ENCODE measurements at places on chromosomes 6 and 20. TPM values are rescaled to one million over a fixed set of nuclear protein-coding genes. Genes with fewer than 3 reads are reported as not detected.

The SMLR1 gene
- not detected for total RNA-seq

The GRM1 gene
- under 0.01 TPM for total RNA-seq

The MPC1 gene
- 11.8 TPM for total RNA-seq

The ADGRF5 gene
- 15.9 TPM for total RNA-seq

The TAF8 gene
- 10.5 TPM for total RNA-seq

The TOMM6 gene
- total RNA-seq, result 38.3 TPM

The HLA-DRA gene
- 0.45 TPM for total RNA-seq

The WFDC13 gene
- not detected for total RNA-seq

The APOBEC2 gene
- 0.16 TPM for total RNA-seq

The CRYBG1 gene
- total RNA-seq, result 19.3 TPM

The SAPCD1 gene
- 0.90 TPM for total RNA-seq

The TMEM217 gene
- total RNA-seq, result 0.09 TPM

The OGFRL1 gene
- 21.6 TPM for total RNA-seq

The NTSR1 gene
- total RNA-seq, result 8.0 TPM

The C6orf58 gene
- total RNA-seq, result not detected

The HDGFL1 gene
- not detected for total RNA-seq

The ARID1B gene
- total RNA-seq, result 47.7 TPM

The MYH7B gene
- total RNA-seq, result not detected

The SYCP2L gene
- not detected for total RNA-seq

The ME1 gene
- total RNA-seq, result 17.0 TPM

The KIAA1755 gene
- total RNA-seq, result 4.9 TPM

The OXT gene
- total RNA-seq, result not detected

The MLIP gene
- not detected for total RNA-seq

The CENPW gene
- total RNA-seq, result 13.7 TPM

The NKAIN4 gene
- total RNA-seq, result not detected

The CLDN20 gene
- not detected for total RNA-seq

The CNR1 gene
- not detected for total RNA-seq

The LPIN3 gene
- total RNA-seq, result 3.4 TPM

The SYNCRIP gene
- 90.5 TPM for total RNA-seq

The GMNN gene
- total RNA-seq, result 41.7 TPM

The SPTLC3 gene
- 6.8 TPM for total RNA-seq

The SLC12A5 gene
- not detected for total RNA-seq

The DDRGK1 gene
- 64.0 TPM for total RNA-seq

All from fibroblast of the aortic adventitia (primary cell).